ENCODE measurements at places on chromosomes 1 and 21.

- no peak for DNase-seq
These were observed 5.4 kb upstream of the SLAMF9 start for GRCh38 chr1:159959451-159959850.

- peak; percentile 72 for DNase-seq
These were observed 4.8 kb downstream of the ATP1A1 start for GRCh38 chr1:116377541-116378529.

DNA sequence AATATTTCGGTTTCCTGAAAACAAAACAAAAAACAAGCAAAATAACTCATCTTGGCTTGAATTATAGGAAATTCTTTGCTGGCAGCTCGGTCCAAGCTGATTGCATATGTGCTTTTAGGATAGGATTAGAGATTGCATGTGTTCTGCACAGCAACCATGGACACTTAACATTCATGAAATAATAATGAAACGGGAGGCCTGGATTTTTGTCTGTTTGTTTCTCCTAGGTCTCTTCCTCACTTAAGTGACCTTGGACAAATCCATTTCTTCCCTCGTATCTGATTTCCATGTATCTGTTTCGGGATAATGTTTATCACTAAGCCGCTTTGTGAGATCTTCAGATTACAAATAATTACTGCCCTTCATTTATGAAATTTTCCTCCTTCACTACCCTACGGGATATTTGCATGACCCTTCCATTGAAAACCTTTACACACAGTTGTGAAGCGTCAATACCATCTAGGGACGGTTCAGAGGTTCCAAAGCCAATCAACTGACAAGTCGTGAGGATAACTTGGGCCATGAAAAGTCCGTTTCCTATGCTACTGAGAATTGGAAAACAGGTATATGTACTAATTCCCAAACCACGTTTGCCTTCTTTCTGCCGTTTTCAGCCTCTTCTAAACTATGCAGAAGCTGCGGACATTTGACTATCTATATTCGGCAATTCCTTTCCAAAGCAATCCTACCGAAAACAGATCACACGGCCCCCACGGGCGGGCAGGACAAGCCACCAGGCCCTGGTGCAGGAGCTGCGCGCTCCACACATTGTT is 1.3 kb upstream of the H3-3A start:
- DNase-seq = no peak

- no peak for DNase-seq
These were observed 42.2 kb upstream of the C1orf105 start for GRCh38 chr1:172378109-172378760.

- DNase-seq = peak; percentile 64
These were observed at the start of gene GPR137B for GRCh38 chr1:236142253-236143103. Gene GPR137B, plus strand, starts transcription at chr1:236142539. Its CDS starts 84 bp downstream, at chr1:236142623.

DNA sequence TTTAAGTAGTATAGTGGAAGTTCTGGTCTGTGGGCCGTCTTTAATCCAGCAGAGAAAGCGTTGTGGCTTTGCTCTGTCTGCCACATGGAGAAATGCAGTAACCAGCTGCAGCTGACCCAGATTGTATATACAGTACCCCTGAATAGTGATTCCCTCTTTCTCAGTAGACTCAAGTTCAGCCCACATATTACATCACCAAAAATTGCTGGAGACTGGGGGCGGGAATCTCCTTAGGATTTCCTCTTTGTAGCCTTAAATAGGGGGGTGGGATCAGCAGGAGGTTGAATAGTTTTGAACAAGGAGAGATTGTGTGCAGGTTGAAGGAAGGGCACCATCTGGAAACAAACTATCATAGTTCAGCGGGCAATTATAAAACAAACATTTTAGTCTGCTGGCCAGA is at the start of gene ANGPTL1:
Gene ANGPTL1 (minus strand): TSS at position 134 of the 400 bp plus-strand sequence. CDS start 5,301 bp downstream, outside the sequence.
- DNase-seq = no peak

DNA sequence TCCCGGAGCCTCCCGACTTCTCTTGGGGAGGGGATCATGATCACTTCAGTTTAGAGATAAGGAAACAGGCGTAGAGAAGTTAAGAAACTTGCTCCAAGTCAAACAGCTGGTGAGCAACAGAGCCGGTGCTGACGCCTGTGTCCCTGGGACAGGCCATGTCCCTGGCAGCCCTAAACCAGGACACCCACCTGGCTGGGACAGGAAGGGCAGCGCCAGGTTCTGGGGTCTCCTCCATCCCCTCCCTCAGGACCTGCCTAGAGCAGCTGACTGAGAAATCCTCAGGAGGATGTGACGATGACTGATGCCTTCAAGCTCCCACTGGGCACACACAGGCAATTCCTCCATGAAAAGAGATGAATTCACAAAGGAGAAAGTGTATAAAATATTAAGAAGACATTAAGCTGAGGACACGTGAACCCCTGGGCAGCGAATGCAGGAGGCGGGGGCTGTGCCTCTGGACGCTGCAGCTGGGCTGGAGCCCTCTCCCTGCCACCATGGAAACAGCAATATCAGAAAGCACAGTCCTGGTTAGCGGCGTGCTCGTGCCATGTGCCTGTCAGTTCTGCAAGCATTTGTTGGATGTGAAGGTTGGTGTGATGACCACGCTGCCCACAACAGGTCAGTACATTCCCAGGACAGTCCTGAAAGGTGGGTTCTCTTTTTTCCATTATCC is 40.1 kb upstream of the C1orf174 start:
- no peak for DNase-seq

DNA sequence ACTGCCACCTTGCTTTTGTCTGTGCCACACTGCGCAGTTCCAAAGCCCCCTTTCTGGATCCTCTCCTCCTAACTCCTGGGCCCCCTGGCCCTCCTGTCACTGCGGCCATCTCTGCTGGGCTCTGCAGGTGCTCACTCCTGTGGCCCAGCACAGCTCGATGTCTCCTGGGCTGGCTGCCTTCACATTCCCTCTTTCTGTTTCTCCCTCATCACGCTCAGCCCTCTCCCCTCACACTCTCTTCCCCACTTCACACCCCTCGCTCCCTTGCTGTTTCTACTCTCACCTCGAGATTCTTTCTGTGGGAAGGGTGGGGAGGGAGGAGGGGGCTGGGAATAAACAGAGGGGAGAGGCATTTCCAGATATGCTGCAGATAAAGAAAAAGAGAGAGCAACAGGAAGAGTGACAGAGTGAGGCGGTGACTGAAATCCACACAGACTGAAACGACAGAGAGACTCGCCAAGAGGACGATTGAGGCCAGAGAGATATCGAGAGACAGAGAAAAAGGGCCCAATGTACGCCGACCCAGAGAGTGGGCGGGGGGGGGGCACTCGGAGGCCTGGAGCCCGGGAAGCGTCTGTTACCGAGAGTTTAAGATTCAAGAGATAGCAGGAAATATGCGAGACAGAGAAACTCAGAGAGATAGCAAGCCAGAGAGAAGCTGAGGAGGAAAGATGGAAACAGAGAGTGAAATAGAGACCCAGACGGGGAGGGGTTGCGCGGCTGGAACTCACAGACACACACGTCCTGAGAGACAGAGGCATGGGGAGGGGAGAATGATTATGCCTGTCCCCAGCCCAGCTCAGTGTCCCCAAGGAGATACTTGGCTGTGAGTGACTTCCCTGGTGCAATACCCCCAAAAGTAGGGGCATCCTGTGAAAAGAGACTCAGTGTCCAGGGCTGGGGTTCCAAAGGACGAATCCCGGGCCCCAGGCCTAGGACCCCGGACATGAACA is 666 bp downstream of the CSF3R start:
- no peak for DNase-seq

- no peak for DNase-seq
These were observed 124.6 kb downstream of the OLFML2B start for GRCh38 chr1:161899091-161899490.

DNA sequence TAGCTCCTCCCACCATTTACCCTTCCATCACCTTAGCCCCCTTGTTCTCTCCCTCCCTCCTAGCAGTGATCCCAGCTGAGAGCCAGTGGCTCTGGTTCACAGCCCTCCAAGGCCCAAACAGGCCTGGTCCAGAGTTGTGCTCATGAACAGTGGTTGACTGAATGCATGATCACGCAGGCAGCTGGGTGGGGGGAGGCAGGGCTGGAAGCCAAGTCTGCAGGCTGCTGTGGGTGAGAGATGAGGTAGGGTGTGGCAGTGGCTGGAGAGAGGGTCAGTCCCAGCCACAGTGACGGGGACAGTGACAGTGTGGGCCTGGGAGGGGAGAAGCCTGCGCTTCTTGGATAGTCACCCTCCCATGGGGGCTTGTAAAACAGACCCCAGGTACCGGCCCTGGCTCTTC is 22.2 kb downstream of the EPHA8 start:
- no peak for DNase-seq

DNA sequence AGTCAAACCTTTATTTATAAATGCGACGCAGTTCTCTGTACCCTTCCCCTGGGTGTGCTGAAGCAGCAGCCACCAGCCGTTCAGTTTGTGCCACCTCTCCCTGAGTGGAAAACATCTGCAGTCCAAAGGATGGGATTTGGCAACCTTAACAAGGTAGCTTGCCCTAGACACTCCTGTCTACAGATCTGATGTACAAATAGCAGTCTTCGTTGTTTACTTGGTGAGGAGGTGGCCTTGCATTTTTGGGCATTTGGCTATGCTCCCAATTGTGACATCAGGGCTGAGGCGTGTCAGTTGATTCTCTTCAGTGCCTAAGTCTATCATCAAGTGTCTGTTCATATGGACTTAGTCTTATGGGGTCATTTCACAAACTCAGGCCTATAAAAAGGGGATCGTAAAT is 59.8 kb downstream of the KDM1A start:
- no peak for DNase-seq

GRCh38 chr1:230568008-230568407 is 74.3 kb upstream of the COG2 start:
- no peak for DNase-seq

DNA sequence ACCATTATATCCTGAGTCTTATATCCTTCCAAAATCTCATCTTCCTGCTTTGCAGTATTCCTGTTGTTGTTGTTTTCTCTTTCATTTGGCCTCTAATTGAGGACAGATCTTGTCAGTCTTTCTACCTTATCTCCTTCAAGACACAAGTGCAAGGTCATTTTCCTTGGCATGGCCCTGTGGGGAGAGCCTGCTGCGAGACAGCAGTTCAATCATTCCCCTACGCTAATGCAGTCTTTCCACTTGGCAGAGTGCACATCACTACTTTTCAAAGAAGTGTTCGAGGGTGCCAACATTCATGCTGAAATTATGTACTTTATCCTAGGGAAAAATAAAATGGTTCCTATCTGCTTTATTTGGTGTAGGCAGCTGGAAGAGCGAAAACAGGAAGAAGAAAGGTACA is 130.3 kb upstream of the SPATA6 start:
- DNase-seq = no peak

- DNase-seq = no peak
These were observed 22.8 kb upstream of the RNU1-4 start for GRCh38 chr1:16717336-16718098.

DNA sequence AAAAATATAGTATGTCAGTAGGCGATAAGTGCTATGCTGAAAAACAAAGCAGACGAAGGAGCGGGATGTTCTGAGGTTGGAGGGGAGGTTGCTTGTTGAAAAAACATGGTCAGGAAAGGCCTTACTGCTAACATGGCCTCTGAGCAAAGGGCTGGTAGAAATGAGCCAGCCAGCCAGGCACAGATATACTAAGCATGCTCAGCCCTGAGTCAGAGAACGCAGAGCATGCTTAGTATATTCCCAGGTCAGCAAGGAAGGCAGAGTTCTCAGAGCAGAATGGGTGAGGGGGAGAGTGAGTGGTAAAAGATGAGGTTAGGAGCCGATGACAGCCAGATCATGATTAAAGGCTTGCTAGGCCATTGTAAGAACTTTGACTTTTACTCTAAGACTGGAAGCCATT is 36.7 kb downstream of the ZBTB40 start:
- DNase-seq = no peak

Data from CD4-positive, alpha-beta T cell treated with Interleukin-17A for 1 hour (primary cell).